T-cell (primary cell): ENCODE measurements at places on chromosomes 13 and 19.

DNA sequence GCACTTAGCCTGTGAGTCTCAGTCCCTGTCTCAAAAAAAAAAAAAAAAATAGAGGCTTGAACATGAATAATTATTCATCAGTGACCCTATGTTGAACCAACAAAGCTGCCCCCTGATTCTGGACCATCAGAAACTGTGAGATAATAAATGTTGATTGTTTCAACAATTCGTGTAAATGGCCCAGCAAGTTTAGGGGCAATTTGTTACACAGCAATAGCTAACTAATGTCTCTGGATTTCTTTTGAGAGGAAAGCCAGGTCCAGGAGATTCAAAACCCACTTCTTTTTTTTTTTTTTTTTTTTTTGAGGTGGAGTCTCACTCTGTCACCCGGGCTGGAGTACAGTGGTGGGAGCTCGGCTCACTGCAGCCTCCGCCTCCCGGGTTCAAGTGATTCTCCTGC lies 12.5 kb upstream of the TLE6 start:
- DNase-seq: no peak

DNA sequence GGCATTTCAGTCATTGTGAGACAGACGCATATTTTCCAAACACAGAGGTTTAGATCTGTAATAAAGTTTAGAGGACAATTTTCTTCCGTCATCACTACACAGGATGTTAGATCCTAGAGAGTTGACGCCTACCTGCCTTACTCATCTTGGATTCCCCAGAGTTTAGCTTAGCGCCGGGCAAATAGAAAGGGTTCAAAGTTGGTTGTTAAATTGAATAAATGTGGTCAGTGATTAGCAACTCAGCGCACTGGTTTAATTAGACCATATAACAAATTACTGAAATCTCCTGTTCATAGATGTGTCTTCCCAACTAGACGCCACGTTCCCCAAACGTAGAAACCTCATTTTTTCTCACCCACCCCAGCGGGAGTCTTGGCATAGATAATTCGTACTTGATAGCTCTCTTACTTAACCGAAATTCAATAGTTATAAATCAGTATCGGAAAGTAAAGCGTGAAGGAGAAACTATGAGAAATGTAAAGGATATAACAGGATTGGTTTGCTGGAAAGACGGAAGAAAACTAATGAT lies 726 bp upstream of the UFM1 start:
- no peak for DNase-seq

- DNase-seq: no peak
These were observed 109.5 kb downstream of the STK24 start for GRCh38 chr13:98467263-98467985.

DNA sequence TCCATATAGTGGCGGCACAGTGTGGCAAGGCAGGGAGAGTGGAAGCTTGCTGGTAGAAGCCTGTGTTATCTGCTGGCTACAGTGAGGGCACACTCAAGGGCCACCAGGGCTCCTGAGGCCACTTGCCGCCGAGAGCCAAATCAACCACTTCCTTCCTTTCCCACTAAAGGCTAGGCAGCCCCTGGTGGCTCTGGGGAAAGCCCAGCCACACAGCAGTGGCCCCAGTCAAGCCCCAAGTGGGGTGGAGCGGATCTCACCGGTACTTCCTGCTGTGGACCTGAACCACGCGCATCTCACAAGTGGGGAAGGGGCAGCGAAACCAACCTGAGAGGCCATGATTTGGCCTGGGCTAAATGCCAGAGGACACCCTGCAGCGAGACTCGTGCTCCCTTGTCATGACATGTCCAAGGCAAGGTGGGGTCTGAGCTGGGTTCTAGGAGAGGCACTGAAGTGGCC lies 21.9 kb upstream of the SLC35E1 start:
- DNase-seq: no peak

- no peak for DNase-seq
These were observed 18.7 kb upstream of the SLAIN1 start for GRCh38 chr13:77678691-77679235.
